GM12864 (cell line): ENCODE measurements at places on chromosomes 4 and X.

GRCh38 chrX:64204252-64204651, 1.3 kb downstream of the AMER1 start:
- DNase-seq: no peak

- DNase-seq: no peak
These were observed 135.8 kb upstream of the PUDP start for GRCh38 chrX:7283741-7284140.

GRCh38 chr4:96652158-96652557, 812.3 kb downstream of the PDHA2 start:
- DNase-seq: no peak

GRCh38 chrX:29545878-29546277, 669.5 kb upstream of the MAGEB2 start:
- DNase-seq: no peak

DNA sequence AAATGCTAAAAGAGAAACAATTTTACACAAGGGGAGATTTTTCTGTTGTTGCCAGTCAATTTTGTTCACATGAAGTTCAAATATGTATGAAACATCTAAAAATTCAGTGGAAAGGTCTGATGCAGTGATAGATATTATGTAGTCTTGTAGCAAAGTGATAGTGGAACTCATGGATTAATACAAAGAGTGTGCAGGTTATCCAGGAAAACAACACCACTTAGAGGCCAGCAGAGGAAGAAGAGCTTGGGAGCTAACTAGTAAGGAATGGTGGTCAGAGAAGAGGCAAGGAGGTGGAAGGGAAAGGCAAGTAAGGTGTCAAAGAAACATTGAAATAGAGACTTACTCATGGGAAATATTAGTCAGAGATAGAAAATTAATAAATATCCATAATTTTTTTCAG, 395.6 kb downstream of the MAPK10 start:
- no peak for DNase-seq

GRCh38 chr4:26050212-26050643, 136.2 kb downstream of the SMIM20 start:
- DNase-seq: no peak

- DNase-seq: no peak
These were observed 953.4 kb downstream of the FAT4 start for GRCh38 chr4:126268106-126268505.

- DNase-seq: no peak
These were observed 22.8 kb downstream of the SMS start for GRCh38 chrX:21963269-21963668.

GRCh38 chrX:56803850-56804681, 75.0 kb downstream of the NBDY start:
- no peak for DNase-seq

- DNase-seq: peak; percentile 40
These were observed 840.8 kb upstream of the HTR2C start for GRCh38 chrX:113743069-113743468.

DNA sequence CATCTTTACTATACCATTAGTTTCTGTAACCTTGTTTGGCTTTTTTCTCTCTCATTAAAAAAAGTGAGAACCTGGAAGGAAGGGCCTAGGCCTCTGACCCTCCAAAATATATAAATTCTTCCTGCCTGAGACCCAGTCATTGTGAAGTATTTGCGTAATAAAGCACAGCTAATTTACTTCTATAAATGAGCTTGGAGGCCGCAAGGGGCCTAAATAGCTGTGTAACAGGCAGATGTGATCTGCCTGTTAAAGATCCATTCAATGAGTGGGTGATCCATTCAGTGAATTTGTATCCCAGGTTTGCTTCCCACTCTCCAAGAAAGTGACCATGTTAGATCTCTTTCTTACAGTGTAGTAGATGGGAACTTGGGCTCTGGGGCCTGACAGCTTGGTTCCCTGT, 595 bp upstream of the PYURF start:
- DNase-seq: no peak

DNA sequence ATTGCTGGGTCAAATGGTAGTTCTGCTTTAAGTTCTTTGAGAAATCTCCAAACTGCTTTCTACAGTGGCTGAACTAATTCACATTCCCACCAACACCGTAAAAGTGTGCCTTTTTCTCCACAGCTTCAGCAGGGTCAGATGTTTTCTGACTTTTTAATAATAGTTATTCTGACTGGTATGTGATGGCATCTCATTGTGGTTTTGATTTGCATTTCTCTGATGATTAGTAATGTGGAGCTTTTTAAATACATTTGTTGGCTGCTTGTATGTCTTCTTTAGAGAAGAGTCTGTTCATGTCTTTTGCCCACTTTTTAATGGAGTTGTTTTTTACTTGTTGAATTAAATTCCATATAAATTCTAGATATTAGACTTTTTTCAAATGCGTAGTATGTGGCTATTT, 257.5 kb upstream of the ANKRD50 start:
- DNase-seq: no peak

DNA sequence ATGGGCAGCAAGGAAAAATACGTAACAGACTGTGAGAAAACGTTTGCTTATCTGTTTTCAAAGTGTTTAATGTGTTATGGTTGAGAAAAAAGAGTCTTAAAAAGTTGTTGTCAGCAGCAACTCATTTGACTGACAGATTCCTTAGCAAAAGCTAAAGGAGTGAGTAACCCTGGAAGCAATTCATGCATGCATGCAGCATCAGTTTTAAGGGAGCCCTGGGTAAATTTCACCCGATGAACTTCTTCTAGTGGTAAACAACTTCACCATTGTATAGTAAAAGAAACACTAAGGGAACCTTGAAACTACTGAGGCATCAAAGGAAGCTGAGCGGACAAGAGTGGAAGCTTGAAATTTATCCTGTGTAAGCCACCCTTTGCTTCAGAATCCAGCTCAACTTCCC, 583.2 kb upstream of the INTU start:
- no peak for DNase-seq

DNA sequence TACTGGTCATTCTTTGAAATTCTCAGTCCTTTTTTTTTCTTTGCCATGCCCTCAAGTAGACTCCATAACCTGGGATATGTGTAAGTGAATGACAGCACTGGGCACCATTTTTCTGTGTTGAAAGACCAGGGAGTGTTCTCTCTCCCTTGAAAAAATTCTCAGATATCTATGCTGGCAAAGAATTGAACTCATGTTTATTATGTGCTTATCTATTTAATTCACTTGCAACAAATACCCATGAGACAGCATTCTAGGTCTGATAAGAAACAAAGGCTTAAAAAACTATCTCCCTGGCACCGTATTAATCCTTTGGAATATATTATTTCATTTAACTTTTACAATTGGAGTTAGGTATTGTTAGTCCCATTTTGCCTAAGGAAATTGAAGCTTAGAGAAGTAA, 36.7 kb downstream of the LARP7 start:
- no peak for DNase-seq

DNA sequence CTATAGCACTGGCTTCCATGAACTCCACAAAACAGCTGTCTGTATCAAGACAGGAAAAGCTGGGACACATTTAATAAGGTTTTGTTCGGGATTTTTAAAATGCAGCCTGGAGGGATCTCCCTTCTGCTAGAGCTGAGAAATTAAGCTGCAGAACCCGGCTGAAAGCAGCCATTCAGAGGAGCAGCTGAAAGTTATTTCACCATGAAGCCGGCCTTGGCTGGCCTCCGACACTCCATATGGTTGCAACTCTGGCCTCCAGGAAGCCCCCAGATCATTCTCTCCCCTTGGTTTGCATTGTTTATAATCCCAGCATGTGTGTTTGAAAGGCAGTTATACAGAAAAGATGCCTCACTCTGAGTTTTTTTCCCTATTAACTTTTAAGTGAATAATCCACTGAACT, 239.4 kb downstream of the SPATA18 start:
- DNase-seq: no peak

- no peak for DNase-seq
These were observed 39.8 kb downstream of the NHS start for GRCh38 chrX:17414839-17415238.

GRCh38 chr4:53654300-53654758, 63.0 kb upstream of the LNX1 start:
- no peak for DNase-seq

GRCh38 chr4:21780148-21780547, 168.4 kb downstream of the KCNIP4 start:
- DNase-seq: no peak
